Skeletal muscle cell (primary cell): ENCODE measurements at places on chromosomes 4 and X.

DNA sequence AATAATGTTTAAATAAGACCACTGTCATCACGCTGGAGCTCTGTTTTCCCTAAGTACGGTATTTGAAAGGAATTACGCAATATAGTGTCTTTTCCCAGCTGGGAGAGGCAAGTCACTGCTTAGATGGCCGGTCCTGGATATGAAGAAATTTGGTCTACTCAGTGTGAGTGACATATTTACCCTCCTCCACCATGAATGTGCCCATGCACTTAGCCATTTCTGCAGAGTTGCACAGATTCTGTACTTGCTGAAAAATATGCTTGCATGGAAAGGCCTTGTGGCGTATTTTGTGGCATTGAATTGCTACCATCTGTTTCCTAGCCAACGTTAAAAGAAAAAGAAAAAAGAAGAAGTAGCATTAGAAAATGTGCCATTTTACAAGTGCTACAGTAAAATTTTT, 73.1 kb downstream of the ADGRL3 start:
- peak; percentile 22 for DNase-seq

DNA sequence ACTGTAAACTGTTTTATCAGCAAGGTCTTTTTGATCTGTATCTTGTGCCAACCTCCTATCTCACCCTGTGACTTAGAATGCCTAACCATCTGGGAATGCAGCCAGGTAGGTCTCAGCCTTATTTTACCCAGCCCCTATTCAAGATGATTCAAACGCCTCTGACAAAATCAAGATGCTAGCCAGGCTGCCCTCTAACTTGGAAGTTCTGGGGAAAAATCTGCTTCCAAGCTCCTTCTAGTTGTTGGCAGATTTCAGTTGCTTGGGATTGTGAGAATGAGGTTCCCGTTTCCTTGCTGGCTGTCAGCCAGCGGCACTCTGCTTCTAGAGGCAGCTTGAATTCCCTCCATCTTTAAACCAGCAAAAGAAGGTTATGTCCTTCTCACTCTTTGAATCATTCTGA, 34.7 kb downstream of the LUZP4 start:
- no peak for DNase-seq

- peak; percentile 38 for DNase-seq
These were observed 13.8 kb downstream of the RNF4 start for GRCh38 chr4:2482693-2483092.

DNA sequence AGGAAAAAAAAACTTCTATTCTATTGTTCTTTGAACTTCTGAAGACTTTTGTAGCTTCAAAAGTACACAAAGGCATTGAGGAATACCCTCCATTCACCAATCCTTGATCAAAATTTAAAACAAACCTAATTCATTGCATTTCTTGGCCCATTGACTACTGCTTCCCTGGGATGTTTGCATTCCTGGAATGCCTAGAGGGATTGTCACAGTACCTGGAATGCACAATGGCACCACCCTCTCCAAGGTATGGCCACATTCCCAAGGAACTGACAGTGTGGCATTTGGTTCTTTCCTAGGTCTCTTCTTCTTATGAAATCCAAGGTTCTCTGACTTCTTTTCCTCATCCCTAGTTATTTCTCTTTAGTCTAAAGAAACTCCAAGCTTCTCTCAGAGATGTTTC, 600.7 kb downstream of the CCSER1 start:
- DNase-seq = no peak

GRCh38 chrX:122813876-122814275, 370.2 kb upstream of the GRIA3 start:
- no peak for DNase-seq
